ENCODE measurements at places on chromosomes 4 and X. TPM values are rescaled to one million over a fixed set of nuclear protein-coding genes. Genes with fewer than 3 reads are reported as not detected.
A peak's percentile ranks its signal among the peaks of the same experiment; 100 is the strongest.

DNA sequence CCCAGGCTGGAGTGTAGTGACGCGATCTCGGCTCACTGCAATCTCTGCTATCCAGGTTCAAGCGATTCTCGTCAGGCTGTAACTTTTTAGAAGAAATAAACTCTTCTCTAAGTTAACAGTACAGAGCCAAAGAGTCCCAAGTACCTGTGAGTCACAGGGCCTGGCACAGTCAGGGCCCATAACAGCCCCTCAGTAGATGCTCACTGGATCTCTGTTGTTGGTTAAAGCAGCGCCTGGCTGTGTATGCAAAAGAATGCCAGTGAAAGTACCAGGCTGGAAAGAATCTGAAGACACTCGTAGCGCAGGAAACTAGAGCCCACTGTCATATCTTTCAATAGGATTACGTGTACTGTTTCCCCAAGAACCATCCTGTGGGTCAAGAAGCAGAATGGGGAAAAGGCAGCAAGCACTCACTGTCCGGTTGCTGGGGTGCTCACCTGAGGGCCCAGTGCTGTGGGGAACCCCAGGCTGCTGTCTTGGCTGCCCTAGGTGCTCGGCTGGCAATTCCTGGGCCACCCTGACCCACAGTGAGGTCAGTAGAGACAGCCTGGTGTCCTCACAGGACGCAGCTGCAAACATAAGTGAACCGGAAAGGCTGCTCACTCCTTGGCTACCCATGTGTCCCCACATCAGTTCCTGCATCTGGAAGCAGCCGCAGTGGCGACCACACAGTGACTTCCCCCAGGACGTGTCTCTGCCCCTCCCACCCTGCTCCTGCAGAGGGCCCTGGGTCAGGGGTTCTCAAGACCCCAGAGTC lies 3.1 kb upstream of the SLBP start:
- DNase-seq, result no peak

DNA sequence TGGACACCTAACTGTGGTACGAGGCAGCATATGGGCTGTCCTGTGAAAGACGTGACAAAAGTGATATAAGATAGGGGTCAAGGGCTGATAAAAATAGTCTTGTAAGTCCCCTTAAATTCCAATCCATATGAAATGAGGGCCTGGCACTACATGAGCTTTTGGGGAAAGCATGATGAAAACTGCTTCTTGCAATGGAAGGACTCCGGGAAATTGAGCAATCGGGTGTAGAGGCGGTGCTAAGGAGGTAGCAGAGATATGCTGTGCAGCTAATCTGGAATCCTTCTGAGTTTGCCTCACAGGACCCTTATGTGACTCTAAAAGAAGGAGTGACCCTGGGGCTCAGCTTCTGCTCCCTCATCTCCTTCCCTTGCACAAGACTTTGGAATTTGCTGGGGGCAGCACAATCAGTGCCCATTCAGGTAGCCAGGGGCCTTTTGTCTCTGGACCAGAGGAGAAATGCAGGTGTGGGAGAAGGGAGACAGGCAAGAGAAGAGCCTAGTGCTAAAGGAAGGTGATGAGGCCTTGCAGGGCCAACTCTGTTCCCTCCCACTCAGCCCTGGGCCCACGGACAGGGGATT lies 12.8 kb downstream of the CLDN2 start:
- no peak for DNase-seq

DNA sequence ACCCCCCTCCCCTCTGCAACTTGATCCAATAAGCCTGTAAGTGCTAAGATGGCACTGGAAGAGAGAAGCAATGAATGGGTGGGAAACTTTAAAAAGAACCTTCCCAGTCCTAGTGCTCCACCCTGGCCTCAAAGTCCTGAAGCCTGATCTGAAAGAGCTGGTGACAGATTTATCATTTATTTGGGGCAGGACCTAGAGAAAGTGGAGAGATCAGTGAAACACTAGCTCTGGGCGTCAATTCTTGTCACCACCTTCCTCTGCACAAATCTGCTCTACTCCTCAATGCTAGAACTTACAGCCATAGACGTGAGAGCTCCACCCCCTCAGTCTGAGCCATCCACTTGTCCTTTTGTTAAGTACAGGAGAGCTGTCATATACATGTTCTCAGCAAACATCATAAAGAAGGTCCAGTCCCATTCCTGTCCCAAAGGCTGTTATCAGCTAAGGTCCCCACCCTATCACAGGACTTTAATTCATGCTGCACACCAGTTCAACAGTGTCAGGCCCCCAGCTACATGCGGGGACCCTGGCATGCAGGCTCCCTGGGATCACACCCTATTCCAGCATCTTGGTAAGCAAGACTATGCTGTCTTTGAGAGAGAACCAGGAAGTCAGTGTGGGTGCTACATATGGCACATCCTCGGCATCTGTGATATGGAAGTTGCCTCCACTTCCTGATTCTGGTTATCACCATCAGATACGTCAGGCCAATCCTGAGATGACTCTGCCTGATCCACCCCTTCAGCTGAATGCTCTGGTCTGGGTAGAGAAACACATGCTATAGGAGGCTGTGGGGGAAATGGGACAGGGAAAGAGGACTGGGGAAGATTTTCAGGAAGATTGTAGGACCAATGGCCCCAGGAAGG lies 2.3 kb downstream of the P2RY4 start:
- DNase-seq, result no peak

- no peak for DNase-seq
Measured at GRCh38 chr4:54395013-54395527, 166.0 kb downstream of the PDGFRA start.

DNA sequence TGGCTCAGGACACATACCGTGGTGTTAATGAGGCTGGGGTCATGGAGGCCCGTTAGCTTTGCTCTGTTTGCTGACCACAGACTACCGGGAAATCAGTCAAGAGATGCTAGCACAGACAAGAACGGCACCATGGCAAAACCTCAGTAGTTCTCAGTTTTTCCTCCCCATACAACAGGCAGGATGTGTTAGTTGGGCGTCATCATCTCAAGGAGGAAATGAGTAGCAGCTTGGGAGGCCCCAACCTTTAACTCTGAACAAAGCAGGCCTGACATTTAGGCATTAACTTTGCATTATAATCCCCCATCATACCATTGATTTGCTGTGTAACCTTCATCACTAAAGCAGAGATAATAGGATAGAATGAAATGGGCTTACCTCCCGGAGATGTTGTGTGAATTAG lies 714.2 kb downstream of the RPA4 start:
- no peak for DNase-seq

DNA sequence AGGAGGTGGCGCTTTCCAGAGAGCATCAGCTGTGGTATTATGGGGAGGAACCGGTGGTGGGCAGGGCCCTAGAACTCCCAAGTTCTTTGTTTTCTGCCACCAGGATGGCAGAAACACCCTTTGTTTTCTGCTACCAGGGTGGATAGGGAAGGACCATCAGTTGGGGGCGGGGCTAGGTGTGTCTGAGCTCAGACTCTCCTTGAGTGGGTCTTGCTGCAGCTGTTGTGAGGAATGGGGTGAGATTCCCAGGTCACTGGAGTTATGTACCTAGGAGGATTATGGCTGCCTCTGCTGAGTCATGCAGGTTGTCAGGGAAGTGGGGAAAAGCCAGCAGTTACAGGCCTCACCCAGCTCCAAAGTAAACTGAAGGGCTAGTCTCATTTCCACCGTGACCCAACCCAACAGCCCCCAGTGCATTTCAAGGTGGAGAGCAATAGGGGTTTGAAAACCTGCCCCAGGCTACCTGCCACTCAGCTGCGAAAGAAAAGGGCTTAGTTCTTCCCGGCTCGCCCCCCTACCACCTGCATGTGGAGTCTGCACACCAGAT lies 167.8 kb upstream of the FAM241A start:
- no peak for DNase-seq

GRCh38 chrX:134725103-134725690 lies 66.9 kb upstream of the PLAC1 start:
- DNase-seq, result peak; percentile 71

DNA sequence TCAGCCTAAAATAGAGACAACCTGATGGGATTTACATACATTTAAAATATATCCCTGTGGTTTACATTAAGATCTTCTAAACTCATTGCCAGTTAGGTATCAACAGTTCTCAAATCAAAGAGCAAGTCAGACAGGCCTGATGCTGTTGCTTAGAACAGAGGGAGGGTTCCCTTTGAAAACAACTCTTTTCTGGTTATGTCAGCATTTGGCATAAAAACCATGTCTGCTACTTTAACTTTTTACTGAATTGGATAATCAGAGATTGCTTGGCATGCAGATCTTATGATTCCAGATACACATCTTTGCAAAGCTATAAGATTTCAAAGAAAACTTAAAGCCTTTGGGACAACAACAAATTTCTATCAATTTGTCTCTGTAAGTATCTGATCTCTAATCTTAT lies 140.8 kb downstream of the CPE start:
- DNase-seq, result no peak

GRCh38 chrX:97229318-97229717 lies 345.6 kb downstream of the RPA4 start:
- no peak for DNase-seq

GRCh38 chrX:49845701-49846403 lies 16.7 kb downstream of the PAGE4 start:
- no peak for DNase-seq

DNA sequence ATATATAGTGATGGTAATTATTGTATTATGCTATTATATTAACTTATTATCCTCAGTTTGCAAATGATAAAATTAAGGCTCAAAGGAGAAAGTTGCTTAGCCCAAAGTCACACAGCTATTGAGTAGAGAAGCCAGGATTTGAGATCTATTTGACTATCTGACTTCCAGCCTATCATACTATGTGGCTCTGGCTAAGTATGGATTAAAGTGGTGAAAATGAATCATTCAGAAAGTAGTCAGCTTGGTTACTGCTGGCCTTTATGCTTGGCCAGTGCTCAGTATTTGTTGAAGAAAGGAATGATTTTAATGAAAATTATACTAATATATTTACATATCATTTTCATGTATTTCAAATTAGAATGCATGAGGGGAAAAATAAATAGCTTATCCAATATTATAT lies 219.8 kb downstream of the SHROOM3 start:
- no peak for DNase-seq

GRCh38 chrX:70554081-70554480 lies 109.4 kb downstream of the DLG3 start:
- DNase-seq, result peak; percentile 59

DNA sequence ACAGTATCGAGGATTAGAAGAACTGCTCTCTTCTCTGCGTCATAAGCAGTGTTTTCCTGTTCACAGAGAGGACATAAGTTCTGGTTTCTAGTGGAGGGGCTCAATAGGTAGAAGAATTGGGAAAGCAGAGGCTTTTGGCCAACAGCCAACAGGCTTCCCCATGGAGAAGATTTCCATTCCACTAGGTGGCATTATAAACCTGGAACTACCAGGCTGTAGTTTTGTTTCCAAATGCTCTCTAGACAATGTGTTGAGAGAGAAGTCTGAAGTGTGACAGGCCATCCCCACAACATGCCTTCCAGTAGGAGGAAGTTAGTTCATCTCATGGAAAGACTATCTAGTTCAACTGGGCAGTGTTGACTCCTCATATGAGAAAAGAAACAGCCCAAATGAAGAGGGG lies 63.8 kb upstream of the ANXA10 start:
- DNase-seq, result peak; percentile 63

- DNase-seq, result no peak
Measured at GRCh38 chrX:310621-311155, 7.9 kb downstream of the GTPBP6 start.

DNA sequence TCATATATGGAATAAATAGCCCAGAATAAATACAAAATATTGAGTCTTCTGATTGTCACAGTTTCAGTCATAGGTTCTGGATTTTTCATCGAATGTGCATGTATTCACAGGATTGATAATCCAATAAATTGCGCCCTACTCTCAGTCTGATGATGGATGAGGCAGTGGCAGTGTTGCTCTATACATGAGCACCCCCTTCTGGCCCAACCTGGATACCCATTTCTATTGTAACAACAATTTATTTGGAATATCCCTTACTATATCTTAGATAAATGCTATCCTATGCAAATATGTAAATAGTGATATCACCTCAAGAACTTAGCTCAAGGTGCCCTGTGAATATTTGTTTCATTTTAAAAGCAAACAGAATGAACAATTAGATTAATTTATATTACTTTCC lies 733.7 kb upstream of the PABPC4L start:
- DNase-seq, result peak; percentile 18

DNA sequence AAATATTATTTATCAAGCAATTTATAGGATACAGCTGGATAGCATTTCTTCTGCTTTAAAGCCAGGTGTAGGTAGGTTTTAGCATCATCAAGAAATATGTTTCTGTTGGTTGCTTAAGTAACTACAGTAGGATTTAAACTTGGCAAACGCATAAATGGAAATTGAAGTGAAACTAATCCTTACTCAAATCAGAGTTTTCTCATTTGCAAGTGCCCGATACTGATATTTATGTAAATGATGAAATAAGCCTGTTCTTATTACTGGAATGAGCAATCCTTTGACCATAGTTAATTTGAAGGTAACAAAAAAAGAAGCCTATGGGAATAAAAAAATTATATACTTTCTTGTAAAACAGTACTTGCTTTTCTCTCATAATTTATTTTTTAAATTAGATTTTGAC lies 23.2 kb upstream of the PIGA start:
- DNase-seq, result no peak

DNA sequence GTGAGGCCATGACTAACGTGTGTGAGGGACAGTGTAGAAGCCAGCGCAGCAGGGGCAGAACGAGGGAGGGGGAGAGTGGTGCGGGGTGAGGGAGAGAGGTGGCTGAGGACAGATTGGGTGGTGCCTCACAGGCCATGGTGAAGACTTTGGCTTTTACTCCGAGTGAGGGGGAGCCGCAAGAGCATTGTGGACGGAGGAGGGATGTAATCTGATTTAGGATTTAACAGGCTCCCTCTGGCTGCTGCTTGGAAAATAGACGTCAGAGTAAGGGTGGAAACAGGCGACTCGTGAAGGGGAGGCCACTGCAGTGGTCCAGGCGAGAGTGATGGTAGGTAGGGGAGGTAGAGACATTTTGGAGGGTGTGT lies 13.0 kb downstream of the PPP1R3F start:
- DNase-seq, result no peak

DNA sequence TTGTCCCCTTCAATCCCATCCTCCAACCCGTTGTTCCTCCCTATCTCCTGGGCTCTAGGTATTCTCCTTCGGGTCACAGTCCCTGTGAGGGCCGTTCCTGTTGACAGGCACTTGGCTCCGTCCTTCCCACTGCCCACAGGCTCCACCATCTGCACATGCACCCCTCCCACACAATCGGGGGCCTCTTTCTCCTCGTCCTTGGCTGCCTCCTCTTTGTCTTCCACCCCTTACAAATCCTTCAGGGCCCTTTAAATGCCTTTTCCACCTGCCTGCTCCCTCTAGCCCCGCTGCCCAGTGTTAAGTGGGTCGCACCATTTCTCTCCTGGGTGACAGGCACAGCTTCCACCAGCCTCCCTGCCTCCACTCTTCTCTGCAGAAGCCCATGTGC lies 2.7 kb upstream of the AVPR2 start:
- DNase-seq, result no peak

GRCh38 chr4:5463361-5463760 lies 245.0 kb downstream of the EVC2 start:
- no peak for DNase-seq

GRCh38 chr4:124514588-124514987 lies 197.9 kb downstream of the ANKRD50 start:
- no peak for DNase-seq

- DNase-seq, result peak; percentile 55
Measured at GRCh38 chrX:107626481-107626880, 1.8 kb upstream of the PRPS1 start.

Gene H2BW2
- total RNA-seq, result not detected

Gene ATP2B3
- total RNA-seq, result not detected

Gene PRRG1
- 10.8 TPM for total RNA-seq

Gene TRAM1L1
- 1.0 TPM for total RNA-seq

Gene ZAR1
- not detected for total RNA-seq

Gene NXF2B
- not detected for total RNA-seq

Gene RHOXF2B
- total RNA-seq, result not detected

Gene CYLC1
- total RNA-seq, result not detected

Gene LINC00632
- 16.0 TPM for total RNA-seq

Gene RPS3A
- 571 TPM for total RNA-seq

Gene RHOXF2
- total RNA-seq, result not detected

Gene FBXL5
- 42.4 TPM for total RNA-seq
